Activated CD4-positive, CD25-positive, alpha-beta regulatory T cell treated with anti-CD3 and anti-CD28 coated beads, Interleukin-2, amount 50 U/mL, for 72 hours (primary cell): ENCODE measurements at places on chromosomes 6 and 20.

DNA sequence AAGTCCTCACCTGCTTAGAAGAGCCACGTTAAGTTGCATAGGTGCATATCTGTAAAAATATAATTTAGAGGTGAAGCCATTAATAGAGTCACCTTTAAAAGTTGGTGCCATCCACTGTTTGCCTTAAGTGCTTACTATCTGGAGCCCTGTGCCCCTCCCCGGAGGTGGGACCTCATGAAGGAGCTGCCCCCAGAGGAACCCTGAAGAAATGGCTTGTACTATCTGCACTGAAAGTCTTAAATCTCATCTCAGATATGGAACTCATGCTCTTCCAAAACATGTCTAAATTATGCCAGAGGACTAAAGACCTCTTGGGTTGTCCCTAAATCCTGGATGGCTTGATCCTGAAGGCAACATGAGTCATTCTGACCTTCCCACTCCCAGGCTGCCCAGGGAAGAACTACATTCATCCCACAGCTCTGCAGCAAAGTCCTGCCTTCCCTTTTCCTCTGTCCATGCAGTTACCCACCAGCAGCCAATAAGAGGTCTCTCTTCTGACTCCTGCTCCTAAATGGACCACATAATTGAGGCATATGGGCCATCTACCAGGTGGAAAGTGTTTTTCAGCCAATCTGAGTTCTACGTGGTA lies 85.3 kb downstream of the ASXL1 start:
- DNase-seq, result no peak

GRCh38 chr6:170441316-170441715 lies 111.8 kb downstream of the PSMB1 start:
- no peak for DNase-seq

GRCh38 chr6:41161380-41161779 lies 1.5 kb downstream of the TREM2 start:
- no peak for DNase-seq

GRCh38 chr6:110467566-110468140 lies 8.8 kb downstream of the SLC22A16 start:
- no peak for DNase-seq

- DNase-seq, result no peak
Measured at GRCh38 chr6:166615059-166615770, 11.8 kb downstream of the RPS6KA2 start.

DNA sequence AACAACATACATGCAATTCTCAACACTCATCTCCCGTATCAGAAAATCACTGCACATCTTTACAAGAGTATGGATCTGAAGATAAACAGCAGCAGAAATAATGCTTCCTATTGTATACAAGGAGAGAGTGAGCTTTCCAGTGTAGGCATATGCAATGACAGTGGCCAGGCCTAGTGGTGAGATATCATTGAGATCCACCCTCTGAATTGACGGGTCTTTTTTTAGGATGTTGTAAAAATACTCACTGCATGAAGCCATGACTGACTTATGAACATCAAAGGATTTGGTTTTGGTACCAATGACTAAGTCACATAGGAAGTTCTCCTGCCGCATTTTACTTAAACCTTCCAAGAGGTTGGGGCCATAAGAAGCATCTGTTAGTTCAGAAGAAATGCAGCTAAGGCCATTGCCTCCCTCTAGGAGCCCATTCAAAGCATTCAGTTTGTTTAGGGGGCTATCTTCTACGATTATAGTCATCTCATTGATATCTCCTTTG lies 10.8 kb downstream of the KLHL31 start:
- DNase-seq, result no peak

GRCh38 chr20:37336369-37337207 lies 9.4 kb upstream of the SRC start:
- DNase-seq, result no peak

DNA sequence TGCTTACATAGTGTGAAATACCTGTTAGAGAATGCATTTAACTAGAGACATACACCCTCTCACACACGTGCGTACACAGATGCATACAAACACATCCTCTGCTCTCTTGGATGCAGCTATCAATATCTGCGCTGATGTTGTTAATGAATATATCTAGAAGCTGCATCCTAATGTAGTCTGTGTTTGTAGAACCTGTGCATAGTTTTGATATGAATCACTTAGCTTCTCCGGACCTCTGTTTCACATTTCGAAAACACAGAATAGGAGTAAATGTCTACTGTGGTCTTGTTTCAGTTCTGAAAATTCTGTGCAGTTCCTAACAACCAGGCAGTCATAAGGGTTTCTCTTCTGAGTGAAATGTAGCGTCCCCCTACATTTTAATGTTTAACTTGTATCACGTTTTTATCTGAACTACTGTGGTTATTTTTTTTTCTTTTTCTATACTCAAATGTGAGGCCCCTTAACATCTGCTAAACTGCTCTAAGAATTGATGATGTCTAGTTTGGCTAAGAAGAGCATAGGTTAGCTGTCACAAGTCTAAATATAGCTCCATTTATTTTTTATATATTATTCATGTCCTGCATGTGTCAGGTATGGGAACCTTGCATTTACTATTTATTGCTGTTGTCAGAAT lies 254.5 kb downstream of the TMEM242 start:
- DNase-seq, result no peak

GRCh38 chr6:156545021-156545420 lies 232.2 kb upstream of the ARID1B start:
- DNase-seq, result no peak

GRCh38 chr20:35111141-35111888 lies 18.7 kb upstream of the TRPC4AP start:
- no peak for DNase-seq

- DNase-seq, result no peak
Measured at GRCh38 chr20:50296450-50297375, 106.1 kb downstream of the CEBPB start.

- no peak for DNase-seq
Measured at GRCh38 chr20:15857173-15857784, 716.0 kb downstream of the KIF16B start.

DNA sequence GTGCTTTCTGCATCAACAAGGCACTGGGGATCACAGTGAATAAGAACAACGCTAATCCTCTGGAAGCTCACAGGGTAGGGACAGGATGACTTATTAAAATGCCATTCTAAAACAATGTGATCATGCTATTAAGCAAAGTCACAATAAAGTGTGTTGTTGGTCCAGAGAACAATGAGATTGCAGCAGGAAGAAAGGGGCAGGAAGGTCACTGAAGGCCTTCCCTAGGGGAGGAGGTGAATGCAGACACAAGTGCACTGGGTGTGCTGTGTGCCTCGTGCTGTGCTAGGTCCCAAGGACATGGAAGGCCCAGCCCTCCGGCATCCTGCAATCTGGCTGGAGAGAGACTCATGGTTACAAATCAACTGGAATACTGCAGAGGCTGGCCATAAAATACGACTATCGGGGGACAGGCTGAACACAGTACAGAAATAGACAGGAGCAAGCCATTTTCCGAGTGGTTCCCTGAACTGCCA lies 55.7 kb downstream of the LYRM4 start:
- no peak for DNase-seq

- DNase-seq, result no peak
Measured at GRCh38 chr20:53662595-53662994, 69.0 kb upstream of the ZNF217 start.

GRCh38 chr6:160029525-160029924 lies 60.6 kb downstream of the IGF2R start:
- no peak for DNase-seq

- DNase-seq, result no peak
Measured at GRCh38 chr6:41780551-41781365, at the start of gene PRICKLE4. Gene PRICKLE4 (plus strand): TSS chr6:41780782. CDS start chr6:41783474, 2,692 bp downstream.

- DNase-seq, result no peak
Measured at GRCh38 chr6:133251688-133252087, 10.5 kb downstream of the EYA4 start.

DNA sequence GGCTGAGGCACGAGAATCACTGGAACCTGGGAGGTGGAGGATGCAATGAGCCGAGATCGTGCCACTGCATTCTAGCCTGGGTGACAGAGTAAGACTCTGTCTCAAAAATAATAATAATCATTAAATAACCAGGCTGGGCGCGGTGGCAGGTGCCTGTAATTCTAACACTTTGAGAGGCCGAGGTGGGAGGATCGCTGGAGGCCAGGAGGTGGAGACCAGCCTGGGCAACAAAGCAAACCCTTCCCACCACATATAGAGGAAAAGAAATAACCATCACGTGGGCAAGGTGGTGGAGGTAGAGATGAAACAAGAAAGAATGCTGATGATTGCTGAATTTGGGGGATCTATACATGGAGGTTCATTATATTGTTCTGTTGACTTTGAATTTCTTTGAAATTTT lies 63.4 kb upstream of the PIM1 start:
- no peak for DNase-seq

GRCh38 chr20:63900413-63900812 lies 5.5 kb downstream of the DNAJC5 start:
- DNase-seq, result no peak

DNA sequence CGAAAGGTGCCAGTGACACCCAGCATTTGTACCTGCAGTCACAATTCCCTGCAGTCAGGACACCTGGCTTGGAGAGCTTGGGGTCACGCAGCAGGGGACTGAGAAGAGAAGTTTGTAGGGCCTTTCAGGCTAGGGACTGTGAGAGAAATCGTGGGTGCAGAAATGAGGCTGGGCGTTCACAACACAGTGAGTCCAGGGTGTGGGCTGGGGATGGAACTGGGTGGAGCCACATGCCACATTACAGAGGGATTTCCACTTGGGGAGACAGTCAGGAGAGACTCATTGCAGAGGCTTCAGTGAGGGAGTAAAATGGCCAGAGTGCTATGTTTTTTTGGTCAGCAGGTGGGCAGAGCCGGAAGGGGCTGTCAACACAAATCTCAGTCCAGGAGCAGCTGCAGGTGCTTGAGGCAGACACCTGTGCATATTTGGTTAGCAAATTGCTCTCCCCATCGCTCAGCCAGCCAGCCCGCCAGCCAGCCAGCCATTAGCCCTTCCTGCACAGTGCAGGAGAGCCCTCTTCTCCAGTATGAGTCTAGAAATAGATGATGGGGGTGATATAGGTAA lies 7.4 kb downstream of the ITPR3 start:
- DNase-seq, result no peak

- DNase-seq, result no peak
Measured at GRCh38 chr6:157629220-157629619, 193.8 kb upstream of the SNX9 start.

GRCh38 chr6:77403424-77403823 lies 59.9 kb downstream of the HTR1B start:
- DNase-seq, result no peak

GRCh38 chr20:15976047-15976736 lies 597.1 kb downstream of the KIF16B start:
- DNase-seq, result no peak

DNA sequence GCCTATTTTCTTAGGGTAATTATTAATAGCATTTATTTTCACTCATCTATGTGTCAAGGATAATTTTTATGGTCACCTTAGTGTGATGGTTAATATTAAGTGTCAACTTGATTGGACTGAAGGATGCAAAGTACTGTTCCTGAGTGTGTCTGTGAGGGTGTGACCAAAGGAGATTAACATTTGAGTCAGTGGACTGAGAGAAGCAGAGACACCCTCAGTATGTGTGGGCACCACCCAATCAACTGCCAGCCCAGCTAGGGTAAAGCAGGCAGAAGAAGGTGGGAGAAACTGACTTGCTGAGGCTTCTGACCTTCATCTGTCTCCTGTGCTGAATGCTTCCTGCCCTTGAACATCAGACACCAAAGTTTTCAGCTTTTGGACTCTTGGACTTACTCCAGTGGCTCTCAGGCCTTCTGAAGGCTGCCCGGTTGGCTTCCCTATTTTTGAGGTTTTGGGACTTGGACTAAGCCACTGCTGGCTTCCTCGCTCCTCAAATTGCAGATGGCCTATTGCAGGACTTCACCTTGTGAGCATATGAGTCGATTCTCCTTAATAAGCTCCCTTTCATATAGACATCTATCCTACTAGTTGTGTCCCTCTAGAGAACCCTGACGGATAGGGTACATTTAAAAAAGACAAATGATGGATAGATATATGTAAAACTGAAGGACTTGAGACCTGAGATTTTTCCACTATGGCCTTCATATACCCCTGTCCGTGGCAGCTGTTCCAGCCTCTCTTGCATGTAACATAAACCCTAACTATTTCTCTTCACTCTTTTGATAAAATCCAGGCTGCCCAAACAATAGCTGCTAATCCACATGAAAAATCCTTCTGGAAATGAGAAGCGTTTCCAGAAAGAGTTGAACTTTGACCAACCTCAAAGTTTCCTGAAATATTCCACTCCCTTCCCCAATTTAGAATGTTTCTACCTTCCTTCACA lies 62.1 kb upstream of the RGS17 start:
- DNase-seq, result no peak

- no peak for DNase-seq
Measured at GRCh38 chr6:163705923-163706322, 291.4 kb downstream of the QKI start.

- DNase-seq, result no peak
Measured at GRCh38 chr6:154410619-154411072, 54.0 kb upstream of the IPCEF1 start.

- no peak for DNase-seq
Measured at GRCh38 chr6:42652024-42652746, 70.2 kb downstream of the PRPH2 start.

DNA sequence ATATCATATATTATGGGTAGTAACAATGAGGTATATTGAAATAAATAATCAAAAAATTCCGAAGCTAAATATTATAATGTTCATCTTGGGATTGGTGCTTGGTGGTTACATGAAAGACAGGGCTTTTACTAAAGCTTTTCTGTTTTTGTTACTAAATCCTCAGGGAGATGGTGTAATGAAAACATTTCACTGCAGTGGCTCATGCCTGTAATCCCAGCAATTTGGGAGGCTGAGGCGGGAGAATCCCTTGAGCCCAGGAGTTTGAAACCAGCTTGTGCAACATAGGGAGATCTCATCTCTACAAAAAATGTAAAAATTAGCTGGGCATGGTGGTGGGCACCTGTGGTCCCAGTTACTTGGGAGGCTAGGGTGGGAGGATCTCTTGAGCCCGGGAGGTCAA lies 42.9 kb downstream of the AFG1L start:
- DNase-seq, result no peak

- DNase-seq, result no peak
Measured at GRCh38 chr6:33324125-33324524, 6.6 kb upstream of the ZBTB22 start.

DNA sequence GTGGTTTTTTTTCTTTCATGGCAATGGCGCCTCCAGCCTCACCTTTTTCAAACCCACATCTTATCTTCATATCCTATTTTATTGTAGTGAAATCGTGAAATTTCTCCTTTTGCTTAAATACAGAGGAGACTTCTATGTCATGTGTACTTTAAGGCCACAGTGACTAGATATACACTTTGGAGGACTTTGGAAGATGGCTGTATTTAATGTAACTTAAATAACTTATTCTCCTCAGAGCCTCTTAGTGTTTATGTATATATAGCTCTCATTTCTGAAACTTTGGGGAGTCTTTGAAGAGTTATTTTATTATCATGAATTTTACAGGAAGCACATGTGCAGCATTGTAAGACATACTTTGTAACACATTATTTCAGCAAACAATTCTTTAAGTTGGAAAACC lies 968 bp downstream of the LAMA2 start:
- DNase-seq, result no peak

GRCh38 chr6:257031-257725 lies 35.1 kb upstream of the DUSP22 start:
- no peak for DNase-seq

- DNase-seq, result no peak
Measured at GRCh38 chr6:12200015-12200564, 90.1 kb upstream of the EDN1 start.

- no peak for DNase-seq
Measured at GRCh38 chr6:156886409-156886808, 109.2 kb downstream of the ARID1B start.

GRCh38 chr6:139134064-139134395 lies 850 bp upstream of the HECA start:
- no peak for DNase-seq

- DNase-seq, result no peak
Measured at GRCh38 chr6:119879731-119880130, 530.2 kb upstream of the MAN1A1 start.
